ENCODE measurements at places on chromosomes 2 and 18. TPM values are rescaled to one million over a fixed set of nuclear protein-coding genes. Genes with fewer than 3 reads are reported as not detected.

SLC16A14 gene
- 0.33 TPM for total RNA-seq

AMER3 gene
- not detected for total RNA-seq

NEURL3 gene
- total RNA-seq: 0.23 TPM

OXER1 gene
- 0.13 TPM for total RNA-seq

CDK15 gene
- not detected for total RNA-seq

All from T-cell (primary cell).